ENCODE measurements at places on chromosomes 2 and 18.

GRCh38 chr2:35220461-35220860, 1135.1 kb upstream of the CRIM1 start:
- no peak for DNase-seq

- DNase-seq: no peak
Observed at GRCh38 chr2:153043385-153043784, 325.0 kb downstream of the ARL6IP6 start.

DNA sequence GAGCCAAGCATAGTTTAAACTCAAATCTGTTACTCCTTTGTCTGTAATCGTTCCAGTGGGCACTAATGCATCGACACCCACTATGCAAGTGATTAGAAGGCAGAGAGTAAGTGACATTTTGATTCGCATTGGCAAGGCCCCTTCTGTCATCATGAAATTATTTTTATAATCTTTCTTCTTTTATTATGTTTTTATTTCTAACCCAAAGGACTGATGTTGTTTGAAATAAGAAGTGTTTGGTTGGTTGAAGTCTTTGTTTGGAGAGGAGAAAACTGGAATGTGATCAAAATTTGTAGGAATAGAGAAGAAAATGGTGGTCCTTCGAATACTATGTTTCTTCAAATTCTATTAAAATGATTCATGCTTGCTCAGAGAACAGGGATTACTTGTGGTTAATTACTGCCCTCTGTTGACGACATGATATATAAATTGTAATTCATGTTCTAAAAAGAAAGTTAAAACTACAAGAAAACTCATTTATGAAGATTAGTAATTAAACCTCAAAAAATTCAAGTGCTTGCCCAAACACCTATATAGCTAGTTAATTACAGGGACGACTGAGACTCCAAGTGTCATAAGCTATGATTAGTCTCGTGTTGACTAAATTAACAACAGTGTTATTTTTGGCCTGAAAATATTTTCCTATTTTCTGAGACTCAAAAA, 26.4 kb upstream of the TFPI start:
- no peak for DNase-seq

- DNase-seq: no peak
Observed at GRCh38 chr18:43525169-43525568, 247.9 kb upstream of the SYT4 start.

DNA sequence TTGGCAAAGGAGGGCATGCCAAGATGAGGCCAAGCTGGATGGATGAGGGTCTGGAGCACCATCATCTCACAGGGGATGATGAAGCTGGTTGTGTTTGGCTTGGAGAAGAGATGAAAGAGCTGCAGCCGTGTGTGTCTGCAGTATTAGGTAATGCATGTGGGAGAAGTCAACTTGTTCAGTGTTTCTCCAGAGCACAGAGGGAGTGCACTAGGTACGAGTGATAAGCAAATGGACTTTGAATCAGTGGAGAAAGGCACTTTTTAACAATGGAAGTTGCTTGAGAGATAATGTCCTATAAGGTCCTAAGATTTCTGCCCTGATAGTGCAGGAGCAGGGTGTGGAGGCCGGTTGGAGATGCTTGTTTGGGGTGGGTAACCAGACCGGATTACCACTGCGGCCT, 36.0 kb downstream of the SLC14A2 start:
- no peak for DNase-seq

DNA sequence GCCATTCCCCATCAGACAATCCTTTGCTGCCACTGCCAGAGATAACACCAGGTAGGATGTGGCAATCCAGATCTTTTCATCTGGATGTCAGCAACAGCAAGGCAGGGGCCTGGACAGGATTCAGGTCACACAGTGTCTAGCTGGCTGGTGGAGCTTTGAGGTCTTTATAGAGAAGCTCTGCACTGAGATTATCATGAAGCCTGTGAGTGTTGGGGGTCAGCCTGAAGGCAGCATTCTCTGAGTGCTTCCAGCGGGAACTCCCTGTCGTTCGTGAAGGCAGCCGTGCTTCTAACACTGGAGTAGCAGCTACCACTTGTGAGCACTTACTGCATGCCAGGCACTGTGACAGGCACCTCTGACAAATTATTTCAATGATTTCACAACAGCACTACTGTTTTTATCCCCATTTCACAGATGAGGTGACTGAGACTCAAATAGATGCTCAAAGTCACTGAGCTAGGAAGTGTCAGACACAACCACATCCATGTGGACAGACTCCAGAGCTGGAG, 85.7 kb downstream of the SEMA4F start:
- DNase-seq: no peak

DNA sequence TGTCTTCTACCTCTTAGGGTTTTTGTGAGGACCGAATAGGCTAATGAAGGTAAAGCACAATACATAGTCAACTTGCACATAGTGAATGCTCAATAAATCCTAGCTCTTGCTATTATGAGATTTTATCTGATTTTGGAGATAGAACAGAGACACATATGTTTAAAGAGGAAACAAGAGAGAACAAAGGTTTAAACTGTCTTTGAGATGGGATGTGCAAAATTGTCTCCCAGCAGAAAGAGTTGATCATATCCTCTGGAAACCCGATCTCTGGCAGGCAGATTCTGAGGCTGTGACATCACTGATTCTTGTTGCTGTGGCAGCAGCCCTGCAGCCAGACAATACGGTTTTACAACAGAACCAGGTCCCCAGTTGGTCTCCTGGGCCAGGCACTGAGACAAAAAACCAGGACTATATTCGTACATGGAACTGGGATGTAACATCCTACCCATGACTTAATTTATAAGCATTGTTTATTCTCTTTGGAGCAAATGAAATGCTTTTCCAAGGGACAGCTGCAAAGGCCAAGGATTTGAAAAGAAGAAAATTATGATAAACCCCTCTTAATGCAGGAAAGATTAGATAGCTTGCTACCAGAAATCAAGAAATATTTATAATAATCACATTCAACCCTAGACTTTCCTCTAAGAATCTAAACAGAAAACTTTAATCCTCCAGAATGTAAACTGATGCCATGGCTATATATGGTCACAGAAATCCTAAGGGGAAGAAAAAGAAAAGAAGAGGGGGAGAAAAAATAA, 80.2 kb downstream of the SLC8A1 start:
- DNase-seq: no peak

GRCh38 chr2:42929546-42930024, 137.2 kb upstream of the HAAO start:
- no peak for DNase-seq
